ENCODE measurements at places on chromosomes 3 and 15. TPM values are rescaled to one million over a fixed set of nuclear protein-coding genes. Genes with fewer than 3 reads are reported as not detected.

TF gene
- 0.02 TPM for total RNA-seq

IL20RB gene
- 1.1 TPM for total RNA-seq

HTR3E gene
- not detected for total RNA-seq

SIN3A gene
- 77.0 TPM for total RNA-seq

OSTN gene
- total RNA-seq: not detected

RASGRF1 gene
- not detected for total RNA-seq

LIPC gene
- 1.5 TPM for total RNA-seq

PLA2G4D gene
- total RNA-seq: not detected

ZIC1 gene
- not detected for total RNA-seq

GJD2 gene
- total RNA-seq: not detected

LINGO1 gene
- total RNA-seq: not detected

WNT5A gene
- total RNA-seq: not detected

ACAN gene
- not detected for total RNA-seq

GP9 gene
- not detected for total RNA-seq

DNA sequence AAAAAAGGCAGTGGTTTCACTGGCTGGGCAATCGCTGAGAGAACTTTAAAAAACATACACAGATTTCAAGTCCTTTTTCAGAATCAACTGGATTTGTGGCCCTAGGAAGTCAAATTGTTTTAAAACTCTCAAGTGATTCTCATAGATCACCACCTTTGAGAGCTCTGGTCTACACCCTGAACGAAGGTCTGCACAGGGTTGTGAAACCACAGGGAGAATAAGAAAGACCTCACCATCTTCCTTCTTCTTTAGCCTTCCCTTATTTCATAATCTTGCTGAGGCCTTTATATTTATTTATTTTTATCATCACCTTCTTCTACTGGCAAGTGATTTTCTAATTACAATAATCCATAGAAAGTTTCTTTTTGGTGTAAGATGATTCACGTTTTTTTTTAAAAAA, 58.1 kb downstream of the FOXP1 start:
- no peak for DNase-seq

GRCh38 chr15:51576911-51577500, 45.6 kb downstream of the DMXL2 start:
- no peak for DNase-seq

- DNase-seq: no peak
Measured at GRCh38 chr3:66723231-66723630, 222.4 kb upstream of the LRIG1 start.

GRCh38 chr3:58659051-58659675, 7.4 kb downstream of the FAM3D start:
- no peak for DNase-seq

DNA sequence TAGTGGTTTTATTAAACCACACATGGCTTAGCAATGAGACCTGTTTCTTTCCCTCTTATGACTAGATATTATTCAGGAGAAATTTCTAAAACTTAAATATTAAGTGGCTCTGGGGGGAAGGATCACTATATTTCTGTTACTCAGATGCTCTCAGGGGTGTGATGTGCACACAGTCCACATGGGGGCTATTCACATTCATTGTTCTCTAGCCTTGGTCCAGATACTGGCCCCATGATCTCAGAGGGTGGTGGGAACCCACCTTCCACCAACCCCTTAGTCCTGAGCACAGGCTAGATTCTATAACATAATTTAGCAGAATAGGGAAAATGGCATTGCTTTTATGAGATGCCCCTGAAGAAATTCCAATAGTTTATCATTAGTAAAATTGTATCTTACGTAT, 149.0 kb upstream of the ST8SIA2 start:
- DNase-seq: no peak

- DNase-seq: no peak
Measured at GRCh38 chr3:78455712-78456433, 1311.9 kb downstream of the ROBO1 start.

DNA sequence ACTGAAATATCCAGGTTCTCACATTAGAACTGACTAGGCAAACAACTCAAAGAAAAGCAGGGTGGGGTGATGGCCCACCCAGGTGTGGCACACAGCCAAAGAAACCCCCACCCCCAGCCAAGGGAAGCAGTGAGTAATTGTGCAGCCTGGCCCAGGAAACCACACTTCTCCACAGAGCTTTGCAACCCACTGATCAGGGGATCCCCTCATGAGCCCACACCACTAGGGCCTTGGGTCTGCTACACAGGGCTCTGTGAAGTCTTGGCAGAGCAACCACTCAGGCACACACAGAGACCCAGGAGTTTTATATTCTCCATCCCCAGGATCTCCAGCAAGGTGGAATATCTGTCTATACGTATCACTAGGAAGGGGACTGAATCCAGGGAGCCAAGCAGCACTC, 22.2 kb upstream of the TRIM42 start:
- no peak for DNase-seq

- no peak for DNase-seq
Measured at GRCh38 chr3:155211266-155211665, 82.2 kb downstream of the STRIT1 start.

DNA sequence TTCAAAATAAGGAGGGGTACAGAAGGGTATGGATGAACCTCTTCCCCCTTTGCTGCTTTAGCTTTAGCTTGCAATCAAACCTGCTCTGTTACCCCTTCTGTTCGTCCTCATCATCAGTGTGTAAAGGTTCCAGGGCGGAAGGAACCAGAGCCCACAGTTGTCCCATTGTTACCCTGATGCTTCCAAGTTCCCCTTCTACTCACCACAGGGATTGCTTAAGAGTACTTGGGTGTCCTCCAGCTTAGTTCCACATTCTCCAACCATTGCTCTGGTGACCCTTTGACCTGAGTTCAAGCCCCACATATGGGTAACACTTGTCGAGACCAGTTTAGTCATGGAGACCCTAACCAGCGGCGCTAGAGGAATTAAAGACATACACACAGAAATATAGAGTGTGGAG, 1080.1 kb upstream of the ALCAM start:
- no peak for DNase-seq

- DNase-seq: no peak
Measured at GRCh38 chr3:21100656-21101359, 650.2 kb downstream of the ZNF385D start.

- DNase-seq: no peak
Measured at GRCh38 chr3:21573291-21573690, 177.7 kb downstream of the ZNF385D start.
